Stimulated activated CD8-positive, alpha-beta memory T cell treated with anti-CD3 and anti-CD28 coated beads, Interleukin-2, amount 100 ng/mL, for 48 hours (primary cell): ENCODE measurements at places on chromosomes 5 and 9.

GRCh38 chr9:87599901-87600610 lies 102.4 kb downstream of the DAPK1 start:
- DNase-seq = no peak

GRCh38 chr5:140005145-140005591 lies 37.9 kb downstream of the NRG2 start:
- DNase-seq = no peak

DNA sequence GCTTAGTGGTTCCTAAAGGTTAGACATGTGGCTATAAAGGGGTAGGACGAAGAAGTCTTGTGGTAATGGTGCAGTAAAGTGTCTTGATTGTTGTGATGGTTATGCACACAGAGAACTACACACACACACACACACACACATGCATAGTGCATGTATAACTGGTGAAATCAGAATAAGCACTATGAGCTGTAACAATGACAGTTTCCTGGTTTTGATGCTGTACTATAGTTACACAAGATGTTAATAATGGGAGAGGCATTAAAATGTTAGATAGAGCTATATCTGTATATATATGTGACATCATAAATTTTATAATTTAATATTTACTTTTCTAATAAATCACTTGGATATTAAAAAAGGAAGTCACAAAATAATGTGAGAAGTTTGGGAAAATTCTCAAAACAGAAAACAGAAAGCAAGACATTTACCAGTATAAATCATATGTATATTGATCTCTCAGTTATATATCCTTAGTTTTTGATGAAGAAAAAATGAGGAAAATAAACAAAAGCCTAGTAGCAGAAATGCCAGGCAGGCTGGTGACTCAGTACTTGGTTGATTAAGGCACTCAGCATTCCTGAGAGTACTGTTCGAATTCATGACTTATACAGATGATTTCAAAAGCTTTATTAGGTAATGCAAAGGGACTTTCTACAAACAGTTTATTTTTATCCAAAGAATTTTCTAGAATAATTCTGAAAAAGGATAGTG lies 350.5 kb upstream of the DAB2 start:
- DNase-seq = no peak

DNA sequence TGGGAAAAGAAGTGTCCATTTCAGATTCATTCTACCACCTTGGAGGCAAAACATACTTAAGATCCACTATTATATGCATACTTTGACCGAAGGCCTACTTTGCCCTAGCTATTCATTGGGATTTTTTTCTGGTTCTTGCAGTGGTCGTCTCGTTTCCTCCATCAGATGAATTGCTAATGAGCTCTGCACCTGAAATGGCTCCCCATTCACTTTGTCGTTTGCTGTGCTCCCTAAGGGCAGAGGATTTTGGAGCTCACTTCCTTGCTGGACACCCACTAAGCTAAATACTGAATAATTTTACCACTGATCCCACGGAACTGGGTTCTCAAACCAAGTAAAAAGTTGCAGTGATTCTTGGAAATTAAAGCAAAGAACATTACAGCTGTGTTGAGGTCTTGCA lies 1.9 kb downstream of the KDM3B start:
- DNase-seq = no peak

DNA sequence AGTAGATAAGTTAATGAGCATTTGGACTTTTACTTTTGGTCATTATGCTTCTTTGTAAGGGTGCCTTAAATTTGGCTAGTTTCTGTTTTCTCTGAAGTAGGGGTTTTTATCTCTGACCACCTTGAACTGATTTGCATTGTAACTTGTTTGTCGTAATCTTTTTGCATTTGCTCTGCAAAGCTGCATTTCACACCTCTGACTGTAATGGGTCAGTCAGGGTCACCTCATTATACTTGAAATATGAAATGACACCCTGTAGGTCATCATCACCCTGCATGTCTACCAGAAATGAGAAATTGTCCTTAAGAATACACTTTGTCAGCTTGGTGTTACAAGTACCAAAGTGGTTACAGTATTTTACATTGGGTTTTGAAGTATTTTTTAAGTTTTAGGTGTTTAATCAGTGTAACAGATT lies 74.0 kb downstream of the KCNN2 start:
- no peak for DNase-seq

DNA sequence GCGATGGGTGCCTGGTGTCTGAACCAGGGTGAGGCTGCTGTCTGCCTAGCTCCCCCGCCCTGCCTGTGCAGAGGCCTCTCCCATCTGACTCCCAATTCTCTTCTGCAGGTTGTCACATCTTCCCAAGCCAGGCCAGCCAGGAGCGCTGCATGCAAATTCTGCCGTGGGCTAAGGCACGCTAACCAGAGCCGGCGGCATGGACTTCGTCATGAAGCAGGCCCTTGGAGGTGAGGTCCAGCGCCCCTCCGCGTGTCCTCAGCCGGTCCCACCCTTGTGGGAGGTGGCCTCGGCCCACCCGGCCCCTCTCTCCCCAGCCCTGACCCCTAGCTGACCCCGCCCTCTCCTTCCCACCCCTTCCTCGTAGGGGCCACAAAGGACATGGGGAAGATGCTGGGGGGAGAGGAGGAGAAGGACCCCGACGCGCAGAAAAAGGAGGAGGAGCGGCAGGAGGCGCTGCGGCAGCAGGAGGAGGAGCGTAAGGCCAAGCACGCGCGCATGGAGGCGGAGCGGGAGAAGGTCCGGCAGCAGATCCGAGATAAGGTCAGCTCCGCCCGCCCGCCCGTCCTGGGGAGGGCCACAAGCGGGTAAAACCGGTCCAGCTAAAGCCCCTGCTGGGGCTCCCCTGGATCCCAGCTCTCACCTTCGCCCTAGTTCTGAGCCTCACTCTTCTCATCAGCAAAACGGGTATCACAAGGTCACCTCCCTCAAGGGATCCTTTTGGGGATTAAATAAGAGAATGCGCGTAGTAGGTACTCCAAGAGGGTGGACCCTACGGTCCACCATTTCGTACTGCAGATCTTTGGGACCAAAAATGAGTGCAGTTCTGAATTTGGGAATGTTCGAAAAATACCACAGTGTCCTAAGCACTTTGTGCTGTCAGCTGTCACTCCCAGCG lies 7.4 kb downstream of the CPLX2 start:
- no peak for DNase-seq

DNA sequence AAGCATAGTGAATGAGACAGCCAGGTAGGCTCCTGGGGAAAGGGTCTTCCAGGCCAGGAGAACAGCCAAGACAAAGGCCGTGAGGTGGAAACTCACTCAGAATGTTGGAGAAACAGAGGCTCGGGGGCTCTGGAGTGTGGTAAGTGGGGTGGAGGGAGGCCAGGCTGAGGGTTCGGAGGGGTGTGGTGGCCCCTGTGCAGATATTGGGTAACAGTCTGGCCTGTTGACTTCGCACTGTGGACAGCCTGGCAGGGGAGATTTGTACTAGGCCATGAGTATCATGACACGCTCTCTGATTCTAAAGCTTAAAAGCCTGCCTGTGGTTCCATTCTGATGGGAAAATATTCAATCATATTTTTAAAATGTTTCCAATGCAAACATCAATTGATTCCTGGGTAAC lies 239.3 kb downstream of the GADD45G start:
- no peak for DNase-seq

DNA sequence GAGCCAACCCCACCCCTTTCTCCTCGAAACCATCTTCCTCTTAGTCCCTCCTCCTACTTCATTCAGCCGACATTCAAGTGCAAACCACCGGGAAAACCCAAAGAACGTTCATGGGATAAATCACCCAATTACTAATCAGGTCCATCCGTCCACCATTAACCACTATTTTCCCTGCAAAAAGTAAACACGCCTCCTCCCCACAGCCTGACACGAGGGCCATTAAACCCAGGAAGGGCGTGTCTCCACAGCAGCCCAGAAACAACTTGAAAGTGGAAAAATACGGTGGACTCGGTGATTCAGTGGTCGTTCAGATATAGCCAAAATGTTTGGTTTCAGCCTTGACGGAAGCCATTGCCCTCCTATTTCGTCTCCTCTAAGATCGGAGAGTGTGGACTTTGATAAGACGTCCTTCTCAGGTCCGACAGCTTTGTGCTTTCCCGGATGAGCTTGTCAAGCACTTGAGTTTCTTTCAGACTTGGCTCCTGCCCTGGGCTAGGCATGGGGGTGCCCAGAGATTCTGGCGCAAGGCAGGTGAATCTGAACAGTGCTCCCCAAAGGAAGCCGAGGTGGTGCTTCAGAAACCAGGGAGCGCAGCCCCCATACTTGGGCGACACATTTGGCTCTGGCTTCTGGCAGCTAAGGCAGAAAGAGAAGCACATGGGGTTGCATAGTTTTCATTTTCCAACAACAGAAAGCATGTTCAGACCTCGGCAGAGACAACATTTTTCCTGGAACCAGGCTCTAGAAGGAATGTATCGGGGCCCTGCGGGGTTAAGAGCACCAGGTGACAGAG lies 56.6 kb downstream of the SMIM23 start:
- DNase-seq = no peak

- DNase-seq = no peak
Observed at GRCh38 chr9:19408316-19408692, 505 bp upstream of the ACER2 start.

DNA sequence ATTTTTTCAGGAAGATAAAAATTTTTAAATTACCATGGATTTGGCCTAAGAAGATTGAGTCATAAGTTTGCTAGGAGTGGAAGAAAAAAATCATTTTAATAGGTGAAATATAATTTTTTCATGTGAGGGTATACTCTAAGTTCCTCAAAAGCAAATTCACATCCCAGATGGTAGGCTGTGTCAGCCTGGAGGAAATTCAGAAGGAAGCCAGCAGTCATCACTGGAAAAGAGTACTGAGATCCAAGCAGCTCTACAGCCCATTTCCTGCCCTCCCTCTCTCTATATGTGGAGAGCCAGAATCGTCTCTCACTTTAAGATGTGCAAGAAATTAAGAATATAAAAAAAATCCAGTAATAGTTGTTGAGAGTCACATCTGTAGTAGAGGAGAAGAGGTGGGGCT lies 126.5 kb upstream of the CDH18 start:
- no peak for DNase-seq

DNA sequence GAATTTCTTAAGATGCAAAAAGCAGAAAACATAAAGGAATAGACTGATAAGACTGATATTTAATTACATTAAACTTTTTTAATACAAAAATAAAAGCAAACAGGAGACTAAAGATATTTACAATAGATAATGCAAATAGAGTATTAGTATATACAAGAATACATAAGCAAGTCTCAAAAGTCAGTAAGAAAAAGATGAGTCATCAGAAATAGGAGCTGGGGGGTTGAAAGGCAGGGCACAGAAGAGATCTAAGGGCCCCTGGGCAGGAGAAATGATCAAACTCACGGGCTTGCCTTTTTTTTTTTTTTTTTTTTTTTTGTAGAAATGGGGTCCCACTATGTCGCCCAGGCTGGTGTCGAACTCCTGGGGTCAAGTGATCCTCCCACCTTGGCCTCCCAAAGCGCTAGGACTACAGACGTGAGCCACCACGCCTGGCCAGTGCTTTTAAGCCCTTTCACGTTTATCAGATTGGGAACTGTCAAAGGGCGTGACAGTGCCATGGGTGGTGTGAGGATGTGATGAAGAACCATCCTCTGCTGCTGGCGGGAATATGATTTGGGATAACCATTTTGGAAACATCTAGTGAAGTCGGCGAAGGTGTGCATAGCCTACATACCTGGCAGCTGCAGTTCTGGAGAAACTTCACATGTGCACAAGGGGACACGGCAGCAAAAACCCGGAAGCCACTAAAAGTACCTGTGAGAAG lies 126.1 kb downstream of the CACNA1B start:
- DNase-seq = no peak
